Activated CD8-positive, alpha-beta memory T cell treated with anti-CD3 and anti-CD28 coated beads for 1 hour (primary cell): ENCODE measurements at places on chromosomes 7 and 10.

- no peak for DNase-seq
Observed at GRCh38 chr7:29102558-29103151, 43.7 kb downstream of the CPVL start.

DNA sequence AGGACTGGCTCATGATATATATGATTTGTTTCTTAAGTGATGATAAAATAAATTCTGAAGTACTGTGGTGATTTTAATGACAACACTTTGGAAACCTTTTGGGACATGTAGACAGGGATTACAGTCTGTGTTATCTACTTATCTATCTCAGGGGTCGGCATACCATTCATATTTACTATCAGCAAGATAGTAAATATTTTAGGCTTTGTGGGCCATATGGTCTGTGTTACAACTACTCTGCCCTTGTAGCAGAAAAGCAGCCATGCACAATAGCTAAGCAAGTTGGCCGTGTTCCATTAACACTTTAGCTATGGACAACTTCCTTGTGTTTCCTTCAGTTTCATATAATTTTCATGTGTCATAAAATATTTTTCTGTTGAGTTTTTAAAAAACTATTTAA, 97.8 kb upstream of the PRPS1L1 start:
- DNase-seq: no peak

- no peak for DNase-seq
Observed at GRCh38 chr10:77685432-77685831, 47.8 kb upstream of the KCNMA1 start.

- DNase-seq: no peak
Observed at GRCh38 chr7:495326-495725, 24.3 kb downstream of the PDGFA start.

GRCh38 chr10:73944356-73945100, 33.6 kb downstream of the PLAU start:
- DNase-seq: no peak

DNA sequence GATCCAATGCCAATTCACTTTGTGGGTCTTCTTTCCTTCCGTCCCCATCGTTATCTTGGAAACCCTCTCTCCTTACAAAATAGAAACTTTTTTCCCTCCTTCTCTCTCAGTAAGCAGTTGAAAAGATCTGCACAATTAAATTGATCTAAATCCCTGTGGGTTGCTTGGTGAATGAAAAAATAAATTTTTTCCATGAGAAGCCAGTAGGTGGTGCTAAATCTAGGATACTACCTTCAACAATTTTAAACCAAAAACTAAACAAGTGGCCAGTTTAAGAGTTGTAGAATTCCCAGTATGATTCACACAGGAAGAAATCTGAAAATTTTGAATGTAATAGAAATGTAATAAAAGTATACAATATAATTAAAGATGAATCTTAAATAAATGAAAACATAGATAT, 990.3 kb upstream of the ZNF722 start:
- no peak for DNase-seq

- DNase-seq: no peak
Observed at GRCh38 chr10:17116193-17116592, 13.4 kb downstream of the CUBN start.

DNA sequence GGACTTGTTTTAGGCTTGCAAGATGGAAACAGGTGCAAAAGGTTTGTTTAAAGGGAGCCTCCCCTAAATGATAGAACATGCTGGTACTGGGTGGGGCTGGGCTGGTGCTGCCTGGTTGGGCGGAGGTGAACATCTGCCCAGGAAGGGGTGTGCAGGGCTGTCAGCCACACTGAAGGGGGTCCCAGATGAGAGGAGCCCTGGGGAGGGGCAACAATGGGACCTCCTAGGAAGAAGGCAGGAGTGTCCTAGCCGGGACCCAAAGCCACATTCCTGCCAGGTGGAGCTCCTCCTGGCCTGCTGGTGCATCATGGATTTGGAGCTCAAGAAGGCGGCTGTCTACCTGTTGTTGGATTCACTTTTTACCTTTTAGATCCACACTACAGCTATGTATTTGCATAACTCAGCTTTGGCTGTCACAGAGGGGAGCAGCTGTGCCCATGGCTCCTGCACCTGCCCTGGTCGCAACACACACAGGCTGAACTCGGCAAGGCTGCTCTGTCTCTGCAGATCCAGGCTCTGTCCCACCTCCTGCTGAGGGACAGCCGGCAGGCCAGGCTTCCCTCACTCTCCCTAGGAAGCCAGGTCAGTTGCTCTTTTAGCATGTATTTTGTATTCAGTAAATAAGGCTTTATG, 59.9 kb downstream of the ADARB2 start:
- DNase-seq: no peak

DNA sequence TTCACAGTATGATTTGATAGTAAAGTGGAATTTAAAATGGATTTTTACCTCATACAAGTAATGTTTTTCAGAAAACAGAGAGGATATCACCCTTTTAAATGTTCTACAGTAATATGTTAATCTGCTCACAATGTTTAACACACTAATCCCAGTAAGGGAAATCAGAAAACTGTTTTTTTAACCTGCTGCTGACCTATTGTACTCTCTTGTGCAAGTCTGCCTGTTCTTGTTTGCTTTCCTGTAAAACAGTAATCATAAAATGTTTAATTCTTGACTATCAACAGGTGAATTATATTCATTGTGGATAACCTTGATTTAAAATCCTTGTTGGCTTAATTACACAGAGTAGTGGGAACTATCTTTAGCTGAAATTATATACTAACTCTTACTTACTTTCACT, 126.4 kb downstream of the GNAT3 start:
- DNase-seq: no peak

- no peak for DNase-seq
Observed at GRCh38 chr7:101951757-101952156, 134.3 kb downstream of the CUX1 start.

- DNase-seq: no peak
Observed at GRCh38 chr10:77383861-77384553, 253.6 kb downstream of the KCNMA1 start.

- DNase-seq: no peak
Observed at GRCh38 chr10:124621637-124622036, 122.5 kb downstream of the FAM53B start.

- DNase-seq: no peak
Observed at GRCh38 chr7:27614095-27614494, 48.6 kb downstream of the HIBADH start.

GRCh38 chr7:112538726-112539255, 58.0 kb downstream of the LSMEM1 start:
- DNase-seq: no peak

- DNase-seq: no peak
Observed at GRCh38 chr7:30142710-30143109, 7.9 kb downstream of the MTURN start.

DNA sequence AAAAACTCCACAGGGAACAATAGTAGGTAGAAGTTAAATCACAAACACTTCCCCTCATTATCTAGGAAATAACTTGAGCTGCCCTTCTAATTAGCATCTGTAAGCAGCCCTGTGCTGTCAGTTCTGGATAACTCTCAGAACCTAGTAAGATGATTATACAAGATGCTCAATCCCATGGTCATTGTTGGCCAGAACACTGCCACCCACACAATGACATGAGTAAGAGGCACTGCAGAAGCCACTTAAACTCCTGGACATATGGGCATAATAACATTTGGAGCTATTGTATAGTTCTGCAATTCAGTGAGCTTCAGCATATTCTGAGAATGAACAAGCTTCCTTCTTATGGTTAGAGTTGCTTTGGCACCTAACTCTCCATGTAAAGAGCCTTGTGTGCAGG, 153.8 kb downstream of the PLPP4 start:
- DNase-seq: no peak

- no peak for DNase-seq
Observed at GRCh38 chr7:150381096-150381495, 2.0 kb downstream of the ZNF775 start.

DNA sequence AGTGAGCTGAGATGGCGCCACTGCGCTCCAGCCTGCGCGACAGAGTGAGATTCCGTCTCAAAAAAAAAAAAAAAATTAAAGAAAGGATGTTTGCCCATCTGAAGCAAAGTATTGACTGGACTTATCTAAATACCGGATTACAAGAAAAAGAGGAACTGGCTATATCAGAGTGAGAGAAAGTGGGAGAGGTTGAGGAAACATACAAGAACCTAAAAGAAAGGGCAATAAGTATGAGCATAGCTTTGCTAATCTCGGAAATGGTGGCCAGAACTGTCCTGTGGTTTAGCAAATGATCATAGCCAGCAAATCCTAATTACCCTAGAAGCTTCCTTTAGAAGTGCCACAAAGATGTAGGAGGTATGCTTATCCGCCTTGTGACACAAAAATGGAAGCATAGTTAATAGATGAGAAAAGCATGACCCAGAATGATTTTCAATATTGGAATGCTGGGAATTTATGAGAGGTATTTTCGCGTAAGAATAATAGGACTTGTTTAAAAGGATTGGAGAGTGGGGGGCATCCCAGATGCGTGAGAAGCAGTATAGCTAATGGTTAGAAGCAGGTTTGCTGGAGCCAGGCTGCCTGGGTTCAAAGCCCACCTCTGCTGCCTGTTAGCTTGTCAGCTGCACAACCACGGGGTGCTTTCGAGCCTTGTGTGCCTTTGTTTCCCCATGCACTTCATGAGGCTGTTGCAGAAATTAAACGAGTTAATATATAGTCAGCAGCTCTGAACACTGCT, 1.2 kb upstream of the GTPBP4 start:
- DNase-seq: no peak

DNA sequence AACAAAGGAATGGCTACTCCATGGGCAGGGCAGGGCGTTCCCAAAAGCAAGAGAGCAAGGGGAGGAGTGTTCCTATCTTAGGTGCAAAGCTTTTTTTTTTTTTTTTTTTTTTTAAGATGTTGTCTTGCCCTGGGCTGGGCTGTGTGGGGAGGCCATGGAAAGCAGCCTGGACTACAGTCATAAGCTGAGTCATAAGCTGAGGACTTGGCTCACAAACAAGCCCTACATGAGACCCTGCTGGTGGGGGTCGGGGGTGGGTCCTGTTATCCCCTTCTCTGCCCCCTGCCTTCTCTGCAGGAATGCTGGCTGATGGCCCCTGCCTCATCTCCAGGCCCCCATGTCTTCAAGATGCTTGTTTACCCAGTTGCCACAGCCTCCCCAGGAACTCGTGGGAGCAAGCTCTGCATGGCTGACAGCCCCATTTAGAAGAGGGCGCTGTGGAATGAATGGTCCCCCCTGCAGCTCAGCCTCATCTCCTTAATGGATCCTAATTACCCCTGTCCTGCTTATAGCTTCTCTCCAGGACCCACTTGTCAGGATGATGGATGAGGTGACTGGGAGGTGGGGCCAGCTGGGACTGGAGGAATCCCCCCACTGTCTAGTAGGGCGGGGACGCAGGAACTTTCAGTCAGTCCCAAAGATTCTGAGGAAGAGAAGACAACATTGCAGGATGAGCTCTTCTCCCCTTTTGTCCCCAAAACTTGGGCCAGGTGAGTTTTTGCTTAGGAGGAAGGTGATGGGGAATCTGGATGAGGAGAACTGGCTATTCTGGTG, 340.8 kb upstream of the PODXL start:
- no peak for DNase-seq

GRCh38 chr10:131174211-131174565, 137.3 kb downstream of the TCERG1L start:
- DNase-seq: no peak

DNA sequence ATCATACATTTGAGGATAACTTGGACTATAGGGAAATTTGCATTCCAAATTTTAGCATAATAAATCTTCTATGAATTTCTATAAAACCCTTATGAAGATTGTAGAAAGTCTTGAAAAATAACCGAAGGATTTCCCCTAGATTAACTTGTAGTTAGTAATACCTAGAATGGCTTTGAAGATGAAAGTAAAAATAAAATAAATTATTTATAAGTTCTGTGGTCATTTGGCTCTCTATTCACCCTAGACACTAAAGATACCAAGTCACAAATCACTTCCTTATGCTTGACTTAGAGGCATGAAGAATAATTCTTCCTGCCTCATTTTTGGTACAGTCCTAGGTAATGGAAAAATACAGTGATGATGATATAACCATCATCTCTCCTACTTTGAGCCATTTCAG, 79.3 kb downstream of the CSTF2T start:
- no peak for DNase-seq

DNA sequence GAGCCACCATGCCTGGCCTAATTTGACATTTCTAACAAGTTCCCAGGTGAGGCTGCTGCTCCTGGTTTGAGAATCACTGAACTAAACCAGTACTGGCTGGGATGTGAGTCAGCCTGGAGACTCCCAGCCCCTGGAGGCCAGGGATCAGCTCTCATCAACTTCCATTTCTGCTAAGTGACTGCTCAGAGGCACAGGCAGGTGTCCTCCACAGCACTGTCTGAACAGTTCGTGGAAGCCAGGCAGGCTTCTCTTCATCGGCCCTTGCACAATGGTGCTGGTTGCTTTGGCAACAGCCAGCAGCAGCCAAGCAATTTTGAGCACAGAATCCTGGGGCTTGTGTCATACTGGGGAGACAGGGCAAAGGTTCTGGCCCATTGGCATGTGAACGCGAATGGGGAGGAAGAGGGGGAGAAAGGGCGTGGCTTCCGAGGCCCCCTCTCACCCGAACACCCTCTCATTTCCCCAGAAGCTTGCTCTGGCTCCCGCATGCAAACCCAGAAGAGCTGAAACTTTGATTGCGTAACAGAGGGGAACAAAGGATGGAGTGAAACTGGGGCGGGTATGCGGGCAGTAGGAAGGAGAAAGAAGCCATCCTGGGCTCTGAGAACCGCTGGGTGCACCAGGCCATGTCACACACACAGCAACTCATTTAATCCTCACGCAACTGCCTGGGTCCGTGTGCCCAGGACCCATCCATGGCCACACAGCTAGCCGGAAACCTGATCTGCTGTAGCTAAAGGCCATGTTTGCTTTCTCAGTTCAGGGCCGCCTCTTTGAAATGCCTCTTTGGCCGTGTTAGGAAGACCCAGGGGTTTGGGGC, 9.0 kb upstream of the POR start:
- DNase-seq: no peak

DNA sequence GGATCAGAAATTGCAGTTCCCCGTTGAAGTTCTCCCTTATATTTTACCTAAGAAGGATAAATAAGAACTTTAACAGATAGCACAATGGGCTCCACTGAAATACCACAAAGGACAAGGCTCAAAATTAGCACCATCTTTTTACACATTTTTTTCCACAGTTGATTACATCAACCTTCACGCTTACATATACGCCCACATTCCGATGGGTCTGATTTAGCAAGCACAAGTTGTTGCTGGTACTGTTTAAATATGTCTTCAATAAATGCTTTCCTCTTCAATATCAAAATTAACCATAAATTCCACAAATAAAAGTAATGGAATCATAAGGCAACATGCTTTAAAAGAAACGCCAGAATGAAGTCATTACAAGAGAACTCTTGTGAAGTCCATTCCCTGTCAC, 79.5 kb downstream of the NEBL start:
- no peak for DNase-seq

- no peak for DNase-seq
Observed at GRCh38 chr7:2654059-2654458, 22.3 kb downstream of the TTYH3 start.

GRCh38 chr10:77857272-77857671, 69.3 kb downstream of the DLG5 start:
- DNase-seq: no peak

- no peak for DNase-seq
Observed at GRCh38 chr7:113010377-113010776, 76.2 kb downstream of the GPR85 start.
